ENCODE measurements at places on chromosomes 7 and 10.
A peak's percentile ranks its signal among the peaks of the same experiment; 100 is the strongest.

- no peak for DNase-seq
Observed at GRCh38 chr10:50447691-50448090, 176.1 kb downstream of the SGMS1 start.

DNA sequence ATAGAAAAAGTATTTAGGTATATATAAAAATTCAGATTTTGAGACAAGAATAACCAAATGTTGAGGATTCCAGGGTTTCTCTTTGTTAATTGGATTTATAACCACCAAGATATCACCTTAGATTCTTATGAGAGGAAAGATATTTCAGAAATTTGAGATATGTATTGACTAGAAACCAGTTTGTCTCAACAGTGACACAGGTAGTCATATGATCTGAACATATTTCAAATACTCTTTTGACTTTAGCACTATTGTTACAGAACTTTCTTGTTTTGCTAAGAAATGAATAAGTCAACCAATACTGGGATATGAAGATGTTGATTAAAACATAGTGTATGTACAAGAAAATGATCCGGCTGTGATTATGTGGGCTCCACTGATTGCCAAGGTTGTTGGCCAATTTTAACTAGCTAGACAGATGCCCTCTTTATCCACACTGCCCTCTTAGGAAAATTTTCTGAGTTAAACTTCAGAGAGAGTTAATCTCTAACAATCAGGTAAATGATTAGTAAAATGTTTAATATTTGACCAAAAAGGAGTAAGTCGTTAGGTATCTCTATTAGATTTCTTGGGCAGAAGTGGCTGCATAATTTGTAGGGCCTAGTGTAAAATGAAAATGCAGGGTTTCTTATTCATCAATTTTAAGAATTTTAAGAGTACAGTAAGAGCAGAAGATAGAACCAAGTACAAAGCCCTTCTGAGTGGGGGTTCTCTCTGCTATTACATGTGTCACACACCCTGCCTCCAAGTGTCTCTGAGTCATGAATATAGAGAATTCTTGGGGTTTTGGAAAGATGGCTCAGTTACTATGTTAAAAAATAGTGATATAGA lies 376.0 kb downstream of the TFEC start:
- no peak for DNase-seq

GRCh38 chr10:46074196-46074946 lies 28.3 kb upstream of the MSMB start:
- no peak for DNase-seq

GRCh38 chr7:151982806-151983205 lies 26.6 kb downstream of the GALNTL5 start:
- DNase-seq = no peak

- DNase-seq = no peak
Observed at GRCh38 chr7:118974836-118975235, 750.3 kb downstream of the ANKRD7 start.

GRCh38 chr10:88032566-88032965 lies 169.1 kb downstream of the PTEN start:
- DNase-seq = no peak

DNA sequence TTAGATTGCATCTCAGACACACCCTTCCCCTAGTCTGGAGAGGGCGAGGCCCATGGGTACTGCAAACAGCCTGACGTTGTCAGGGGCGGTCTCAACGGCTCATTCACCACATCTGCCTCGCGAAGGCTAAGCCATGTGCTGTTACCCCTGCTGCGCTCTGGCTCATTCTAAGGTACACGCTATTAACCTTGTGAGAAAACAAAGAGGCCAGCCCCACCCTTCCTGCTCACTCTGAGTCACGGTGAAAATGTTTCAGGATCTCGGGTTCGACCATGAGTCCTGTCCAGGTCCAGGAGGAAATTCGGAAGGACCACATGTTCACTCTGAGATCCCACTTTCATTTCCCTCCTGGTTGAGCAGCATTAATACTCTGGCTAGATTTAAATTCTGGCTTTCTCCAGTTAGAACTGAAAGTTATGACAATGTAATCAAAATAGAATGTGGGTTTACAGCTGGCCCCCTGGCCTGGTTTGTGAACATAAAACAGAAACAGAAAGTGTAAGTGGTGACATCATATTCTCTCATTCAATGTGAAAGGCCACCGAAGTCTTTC lies 55.2 kb downstream of the EGFR start:
- peak; percentile 50 for DNase-seq

GRCh38 chr7:37557571-37558209 lies 109.0 kb upstream of the ELMO1 start:
- no peak for DNase-seq

- no peak for DNase-seq
Observed at GRCh38 chr10:120765226-120765803, 85.8 kb upstream of the WDR11 start.

- DNase-seq = no peak
Observed at GRCh38 chr10:24718031-24718855, 5.4 kb downstream of the ARHGAP21 start.

DNA sequence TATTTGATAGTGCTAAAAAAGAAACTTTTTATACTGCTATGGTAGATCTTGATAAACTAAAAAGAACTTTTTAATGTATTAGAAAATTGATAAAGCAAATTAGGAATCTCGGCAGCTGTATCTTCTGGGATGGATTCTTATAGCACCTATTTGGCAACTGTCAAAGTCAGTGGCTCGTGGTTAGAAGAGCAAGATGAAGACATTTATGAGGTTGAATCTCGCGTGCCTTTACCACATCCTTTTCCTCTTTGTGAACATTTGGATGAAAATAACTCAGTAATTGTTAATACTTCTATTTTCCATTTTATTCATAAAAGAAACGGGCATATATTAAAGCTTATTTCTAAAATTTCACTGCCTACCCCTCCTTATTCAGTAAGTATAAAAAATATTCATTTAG lies 76.2 kb downstream of the CYP51A1 start:
- DNase-seq = no peak

DNA sequence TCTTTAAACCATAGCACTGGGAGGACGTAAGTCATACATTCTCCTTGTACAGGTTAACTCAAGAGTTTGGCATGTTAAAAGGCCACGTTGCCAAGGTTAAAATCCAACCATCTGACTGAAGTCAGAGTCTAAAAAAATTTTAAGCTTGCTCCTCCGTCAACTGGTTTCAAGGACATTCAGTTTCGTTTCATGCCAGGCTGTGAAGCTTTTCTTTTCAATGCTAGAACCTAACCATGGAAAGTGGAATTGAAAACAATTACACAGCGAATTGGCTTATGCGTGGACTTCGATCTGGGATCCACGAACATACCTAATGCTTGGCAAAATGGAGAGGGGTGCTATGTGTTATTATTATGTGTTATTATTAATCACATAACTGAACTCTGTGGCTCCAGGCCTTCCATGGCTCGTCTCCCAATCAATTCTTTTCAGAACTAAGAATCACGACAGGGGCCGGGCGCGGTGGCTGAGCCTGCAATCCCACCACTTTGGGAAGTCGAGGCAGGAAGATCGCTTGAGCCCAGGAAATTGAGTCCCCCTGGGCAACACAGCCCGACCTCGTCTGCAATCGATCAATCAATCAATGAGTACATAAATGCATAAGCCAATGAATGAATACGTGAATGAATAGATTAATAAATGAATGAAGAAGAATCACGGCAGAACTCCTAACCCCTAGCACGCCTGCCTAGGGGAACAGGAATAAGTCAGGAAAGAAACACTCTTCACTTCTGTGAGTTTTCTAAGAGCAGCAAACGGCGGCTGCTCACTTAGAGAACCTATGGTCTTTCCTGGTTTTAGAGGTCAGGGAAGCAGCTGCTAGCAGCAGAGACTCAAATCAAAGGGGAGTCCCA lies 733 bp upstream of the ARL5B start:
- DNase-seq = no peak

GRCh38 chr10:30386801-30387588 lies 37.9 kb upstream of the MTPAP start:
- no peak for DNase-seq

- DNase-seq = no peak
Observed at GRCh38 chr10:87935290-87936141, 72.1 kb downstream of the PTEN start.

- no peak for DNase-seq
Observed at GRCh38 chr10:83908506-83908905, 230.8 kb upstream of the GHITM start.

GRCh38 chr10:100516847-100517246 lies 2.8 kb downstream of the SEC31B start:
- no peak for DNase-seq

GRCh38 chr7:138363721-138364120 lies 96.3 kb upstream of the TRIM24 start:
- DNase-seq = no peak

GRCh38 chr7:94313926-94314325 lies 80.8 kb upstream of the COL1A2 start:
- no peak for DNase-seq

DNA sequence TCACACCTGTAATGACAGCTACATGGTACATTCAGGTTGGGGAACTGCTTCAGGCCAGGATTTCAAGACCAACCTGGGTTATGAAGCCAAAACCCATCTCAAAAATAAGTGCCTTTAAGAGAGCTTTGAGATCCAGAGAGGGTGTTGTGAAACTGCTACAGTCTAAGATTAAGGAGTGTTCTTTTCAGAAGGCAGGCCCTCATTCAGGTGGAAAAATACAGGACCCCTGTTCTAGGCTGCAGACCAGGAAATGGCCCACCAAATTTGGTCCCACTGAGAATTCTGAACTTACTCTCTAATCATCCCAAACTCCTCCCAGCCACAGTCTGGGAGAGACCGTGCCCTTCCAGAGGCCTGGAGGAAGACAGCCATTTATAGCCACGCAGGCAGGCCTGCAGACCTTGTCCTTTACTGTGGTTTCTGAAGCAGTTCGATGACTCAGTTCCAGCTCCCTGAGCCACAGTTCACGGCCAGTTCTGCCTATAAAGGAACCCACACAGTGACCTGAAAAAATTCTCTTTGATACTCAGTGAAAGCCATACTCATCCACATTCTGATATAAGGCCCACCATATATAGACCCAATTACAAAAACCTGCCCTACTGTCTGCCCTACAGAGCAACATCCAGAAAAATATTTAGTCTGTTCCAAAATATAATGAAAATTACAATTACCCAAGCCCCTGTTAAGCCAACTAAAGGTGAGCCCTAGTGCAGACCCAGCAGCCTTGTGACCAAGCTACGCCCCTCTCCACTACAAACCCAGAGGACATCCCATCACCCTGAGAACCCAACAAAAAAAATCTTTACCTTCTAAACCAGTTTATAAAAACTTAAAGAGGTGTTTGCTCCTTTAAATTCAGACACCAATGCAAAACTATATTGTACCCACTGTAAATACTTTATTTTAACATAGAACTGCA lies 21.2 kb downstream of the ZNF680 start:
- DNase-seq = no peak

GRCh38 chr7:19011212-19011611 lies 106.2 kb downstream of the TWIST1 start:
- no peak for DNase-seq

DNA sequence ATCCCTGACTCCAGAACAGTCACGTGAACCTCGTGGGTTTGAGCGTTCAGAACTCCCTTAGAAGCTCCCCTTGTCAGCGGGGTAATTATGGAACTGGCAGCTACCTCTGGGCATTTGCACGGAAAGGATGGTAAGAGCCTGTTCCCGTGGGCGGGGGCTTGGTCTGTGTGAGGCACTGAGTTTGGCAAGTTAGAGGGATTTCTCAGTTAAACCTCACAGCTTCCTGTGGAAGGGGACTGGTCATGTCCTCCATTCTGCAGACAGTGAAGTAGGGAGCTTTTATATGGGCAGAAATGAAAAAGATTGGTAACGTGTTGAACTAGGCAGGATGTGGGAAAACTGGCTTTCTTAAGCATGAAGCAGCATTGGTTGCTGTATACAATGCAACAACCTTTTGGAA lies 16.0 kb downstream of the PALD1 start:
- no peak for DNase-seq

GRCh38 chr10:47301833-47302232 lies 1.8 kb downstream of the GDF10 start:
- DNase-seq = no peak

GRCh38 chr10:100014071-100014762 lies 4.5 kb upstream of the DNMBP start:
- DNase-seq = no peak

GRCh38 chr10:73841526-73842285 lies 30.3 kb upstream of the NDST2 start:
- no peak for DNase-seq

DNA sequence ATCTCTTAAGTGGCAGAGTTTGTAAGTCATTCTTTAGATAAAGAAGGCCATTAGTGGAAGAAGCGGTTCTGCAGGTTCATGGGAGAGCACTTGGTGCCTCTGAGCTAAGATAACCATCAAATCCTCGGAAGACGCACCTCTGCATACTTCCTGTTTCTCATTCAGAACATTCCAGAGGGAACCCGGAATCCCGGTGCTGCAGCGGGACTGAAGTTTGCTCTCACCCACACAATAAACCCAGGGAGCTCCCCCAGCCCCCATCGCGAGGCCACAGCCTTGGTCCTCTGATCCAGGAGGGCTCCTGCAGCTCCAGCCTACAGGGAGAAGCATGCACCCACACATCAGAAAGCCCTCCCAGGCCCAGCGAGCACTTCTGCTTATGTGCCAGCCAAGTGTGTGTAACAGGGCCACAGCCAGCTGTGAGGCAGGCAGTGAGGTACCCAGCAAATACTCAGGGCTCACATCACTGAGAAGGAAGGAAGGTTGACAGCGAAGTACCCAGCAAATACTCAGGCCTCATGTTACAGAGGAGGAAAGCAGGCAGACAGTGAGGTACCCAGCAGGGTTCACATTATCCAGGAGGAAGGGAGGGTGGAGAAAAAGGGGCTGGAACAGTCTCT lies 142.4 kb downstream of the DIP2C start:
- no peak for DNase-seq

- DNase-seq = no peak
Observed at GRCh38 chr7:12567015-12567414, 3.5 kb upstream of the SCIN start.

DNA sequence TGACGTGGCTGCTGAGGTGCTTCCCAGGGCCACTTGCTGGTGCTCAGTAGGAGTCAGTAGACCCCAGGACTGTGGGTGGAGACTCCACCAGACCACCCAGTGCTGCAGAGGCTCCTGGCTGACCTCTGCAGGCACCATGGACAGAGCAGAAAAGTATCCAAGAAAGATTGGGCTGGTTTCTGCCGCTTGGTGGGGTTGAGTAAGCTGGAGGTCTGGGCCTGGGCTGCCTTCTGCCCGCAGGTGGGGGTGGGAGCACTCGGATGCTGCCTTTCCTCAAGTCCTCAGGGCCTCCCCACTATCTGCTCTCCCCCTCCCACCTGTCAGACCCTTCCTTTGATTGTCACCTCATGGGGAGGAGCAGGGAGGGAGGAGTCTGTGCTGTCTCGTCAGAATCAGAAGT lies 91.6 kb downstream of the WDR37 start:
- no peak for DNase-seq

- no peak for DNase-seq
Observed at GRCh38 chr10:116470071-116470470, 42.4 kb downstream of the PNLIPRP3 start.

DNA sequence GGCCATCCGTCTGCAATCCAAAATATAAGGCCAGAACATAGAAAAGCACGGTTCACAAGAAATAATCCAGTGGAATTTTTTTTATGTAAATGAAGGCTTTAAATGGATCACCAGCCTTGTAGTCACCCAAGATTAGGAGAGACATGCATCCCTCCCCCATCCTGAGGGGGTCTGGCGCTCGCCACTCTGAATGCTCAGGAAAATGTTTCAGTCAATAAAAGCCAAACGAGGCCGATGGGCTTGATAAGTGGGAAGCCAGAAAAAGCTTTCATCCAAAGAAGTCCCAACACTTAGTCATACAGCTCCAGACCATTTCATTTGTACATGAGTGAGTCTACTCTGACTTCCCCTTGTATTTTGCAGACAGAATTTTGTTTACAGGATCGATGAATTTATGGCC lies 631.8 kb downstream of the GRID1 start:
- DNase-seq = no peak

- no peak for DNase-seq
Observed at GRCh38 chr7:90726623-90727022, 130.5 kb downstream of the CDK14 start.
